Adrenal gland (tissue), 19 donors: ENCODE measurements at places on chromosomes 16 and 17. TPM values are rescaled to one million over a fixed set of nuclear protein-coding genes. Genes with fewer than 3 reads are reported as not detected.
A peak's percentile ranks its signal among the peaks of the same experiment; 100 is the strongest.

DNA sequence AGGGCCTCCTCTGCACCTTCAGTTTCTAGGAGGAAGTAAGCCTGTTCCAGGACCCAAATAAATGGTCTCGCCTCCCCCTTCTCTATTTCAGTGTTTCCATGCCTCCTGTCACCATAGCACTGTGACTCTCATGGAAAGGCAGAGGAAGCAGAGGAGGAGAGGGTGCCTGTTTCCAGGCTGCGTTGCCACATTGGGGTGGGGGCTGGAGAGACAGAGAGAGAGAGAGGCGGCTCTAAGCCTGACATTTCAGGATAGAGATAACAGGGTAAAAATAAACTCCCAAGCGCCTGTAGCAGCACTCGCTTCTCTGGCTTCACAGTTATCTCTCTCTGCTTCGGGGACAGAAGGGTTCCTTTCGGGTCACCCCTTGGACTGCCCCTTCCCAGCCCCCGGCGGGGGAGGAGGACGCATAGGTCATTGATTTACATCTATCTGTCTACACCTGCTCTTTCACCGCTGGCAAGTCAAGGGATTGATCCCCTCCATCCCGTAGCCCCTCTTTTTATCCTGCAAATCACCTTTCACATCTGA, 71.2 kb upstream of the MRTFB start:
- DNase-seq: no peak

DNA sequence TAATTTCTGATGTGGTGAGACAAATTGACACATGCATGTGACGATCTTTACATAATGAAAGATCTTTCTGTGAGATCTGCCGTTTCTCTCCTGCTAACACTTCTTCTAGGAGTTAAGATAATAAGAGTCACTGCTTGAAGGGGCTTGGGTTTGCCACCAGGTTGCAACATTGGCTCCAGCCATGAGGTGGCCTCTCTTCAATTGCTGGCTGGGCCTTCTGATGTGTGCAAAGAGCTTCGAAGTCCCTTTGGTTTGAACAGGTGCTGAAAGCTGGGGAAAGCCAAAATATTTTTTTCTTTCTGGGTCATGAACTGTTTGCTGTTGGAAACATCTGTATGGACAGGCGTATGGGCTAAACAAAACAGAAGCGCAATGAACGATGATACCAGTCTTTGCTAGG, 204.1 kb upstream of the SALL1 start:
- DNase-seq: no peak

GRCh38 chr17:16877099-16877498, 94.8 kb downstream of the TNFRSF13B start:
- no peak for DNase-seq

DNA sequence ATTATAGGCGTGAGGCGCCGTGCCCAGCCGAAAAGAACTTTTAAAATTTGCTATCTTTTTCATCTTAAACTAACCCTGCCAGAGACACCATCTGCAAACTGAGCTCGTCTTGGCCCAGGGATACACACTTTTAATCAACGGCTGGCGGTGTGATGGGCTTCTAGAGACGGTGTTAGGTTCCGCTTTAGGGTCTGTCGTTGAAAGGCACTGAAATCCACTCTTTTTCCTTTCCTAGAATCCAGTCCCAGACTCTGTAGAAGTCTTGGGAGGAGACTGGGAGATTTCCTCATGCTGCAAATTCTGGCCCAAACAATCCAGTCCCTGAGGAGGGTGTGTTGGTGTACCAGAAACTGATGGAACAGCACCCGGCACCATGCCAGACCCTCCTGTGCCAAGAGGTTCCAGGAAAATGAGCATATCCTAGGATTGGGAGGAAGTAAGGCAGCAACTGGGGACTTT, 52.0 kb upstream of the TEX2 start:
- DNase-seq: peak; percentile 91

DNA sequence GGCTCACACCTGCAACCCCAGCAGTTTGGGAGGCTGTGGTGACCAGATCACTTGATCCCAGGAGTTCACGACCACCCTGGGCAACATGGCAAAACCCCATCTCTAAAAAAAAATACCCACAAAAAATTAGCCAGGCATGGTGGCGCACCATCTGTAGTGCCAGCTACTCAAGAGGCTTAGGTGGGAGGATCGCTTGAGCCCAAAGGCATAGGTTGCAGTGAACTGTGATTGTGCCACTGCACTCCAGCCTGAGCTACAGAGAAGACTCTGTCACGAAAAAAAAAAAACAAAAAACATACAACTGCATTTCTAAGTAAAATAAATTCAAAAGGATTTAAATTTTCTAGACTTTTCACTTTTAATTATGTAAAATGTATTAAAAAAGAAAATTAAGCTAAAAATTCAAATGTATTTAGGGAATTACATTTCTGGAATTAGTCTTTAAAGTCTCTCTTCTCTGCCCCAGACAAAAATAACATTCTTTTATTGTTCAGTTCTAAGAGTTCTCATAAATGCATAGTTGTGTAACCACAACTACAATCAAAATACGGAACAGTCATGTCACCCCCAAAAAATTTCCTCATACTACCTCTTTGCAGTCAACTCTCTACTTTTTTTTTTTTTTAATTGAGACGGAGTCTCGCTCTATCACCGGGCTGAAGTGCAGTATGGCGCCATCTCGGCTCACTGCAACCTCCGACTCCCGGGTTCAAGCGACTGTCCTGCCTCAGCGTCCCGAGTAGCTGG, 14.1 kb downstream of the FAM222B start:
- DNase-seq: no peak

- no peak for DNase-seq
These were observed 45.3 kb downstream of the BRD7 start for GRCh38 chr16:50323335-50324011.

Gene TBC1D3B
- total RNA-seq: 8.4 TPM

Gene LRRC37A
- 2.4 TPM for total RNA-seq
